AG09319 (cell line): ENCODE measurements at places on chromosomes 7 and 10.
A peak's percentile ranks its signal among the peaks of the same experiment; 100 is the strongest.

DNA sequence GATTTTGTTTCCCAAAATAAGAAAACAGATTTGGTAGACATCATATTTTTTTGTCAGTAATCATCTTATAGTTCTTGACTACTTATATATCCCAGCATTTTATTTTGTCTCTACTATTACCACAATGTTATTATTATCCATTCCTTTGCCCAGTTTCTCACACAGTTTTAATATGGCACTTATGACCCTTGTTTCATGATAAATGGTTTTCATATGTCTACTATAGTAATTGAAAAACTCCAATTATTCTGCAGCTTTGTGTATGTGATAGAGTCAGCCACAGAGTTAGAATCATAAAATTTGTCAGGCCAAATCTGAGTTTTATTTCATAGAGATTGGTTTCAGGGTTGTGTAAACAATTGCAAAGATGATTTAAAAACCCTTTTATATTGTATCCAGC, 203.9 kb downstream of the MALRD1 start:
- no peak for DNase-seq

GRCh38 chr10:16341637-16342036, 95.2 kb upstream of the PTER start:
- DNase-seq, result no peak

- DNase-seq, result no peak
Observed at GRCh38 chr10:51077074-51077473, 2.8 kb downstream of the PRKG1 start.

DNA sequence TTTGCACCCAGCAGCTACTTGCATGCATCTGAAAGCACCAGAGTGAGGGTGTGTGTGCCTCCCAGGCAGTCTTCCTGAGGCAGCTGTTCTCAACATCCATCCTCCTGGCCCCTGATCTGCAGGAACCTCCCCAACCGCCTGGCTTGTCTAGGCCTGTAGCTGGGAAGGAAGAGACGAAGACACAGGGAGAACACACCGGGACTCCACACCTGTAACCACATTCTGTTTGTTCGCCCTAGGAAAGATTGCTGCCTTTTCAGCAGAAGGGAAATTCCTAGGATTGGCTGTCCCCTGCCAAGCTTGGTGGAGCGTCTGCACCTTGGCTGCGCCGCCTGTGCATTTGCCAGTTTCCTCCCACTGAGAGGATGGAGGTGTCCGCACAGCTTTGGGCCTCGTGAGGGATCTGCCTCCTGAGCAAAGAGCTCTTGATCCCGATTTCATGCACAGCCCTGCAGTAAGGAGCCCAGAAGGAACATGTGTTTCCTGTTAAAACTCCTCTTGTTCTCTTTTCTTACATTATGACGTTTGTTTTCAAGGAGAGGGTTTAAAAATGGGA, 154.6 kb downstream of the TPST1 start:
- peak; percentile 8 for DNase-seq

- DNase-seq, result no peak
Observed at GRCh38 chr7:15507171-15507570, 54.6 kb downstream of the AGMO start.

GRCh38 chr7:128347647-128348097, 4.0 kb upstream of the RBM28 start:
- DNase-seq, result no peak

GRCh38 chr10:52526251-52526823, 212.3 kb downstream of the DKK1 start:
- DNase-seq, result no peak

DNA sequence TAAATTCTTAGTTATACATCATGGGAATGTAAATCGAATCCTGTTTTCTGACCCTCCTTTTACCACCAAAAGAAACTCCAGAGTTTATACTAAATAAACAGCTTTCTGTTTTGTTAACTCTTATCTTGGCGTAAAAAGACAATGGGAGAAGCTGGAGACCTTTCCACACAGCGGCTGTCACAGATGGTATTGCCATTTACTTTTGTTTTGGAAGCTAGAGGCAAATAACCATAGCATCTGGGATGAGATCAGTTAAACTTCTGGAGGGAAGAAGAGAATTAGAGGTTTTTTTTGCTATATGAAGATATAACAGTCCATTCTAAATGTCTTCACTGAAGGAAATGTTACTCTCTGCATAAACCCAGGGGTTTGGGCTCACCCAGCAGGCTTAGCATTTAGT, 258.9 kb downstream of the REEP3 start:
- no peak for DNase-seq

GRCh38 chr10:86411281-86411841, 44.8 kb upstream of the GRID1 start:
- DNase-seq, result no peak
